ENCODE measurements at places on chromosomes 6 and 20.

DNA sequence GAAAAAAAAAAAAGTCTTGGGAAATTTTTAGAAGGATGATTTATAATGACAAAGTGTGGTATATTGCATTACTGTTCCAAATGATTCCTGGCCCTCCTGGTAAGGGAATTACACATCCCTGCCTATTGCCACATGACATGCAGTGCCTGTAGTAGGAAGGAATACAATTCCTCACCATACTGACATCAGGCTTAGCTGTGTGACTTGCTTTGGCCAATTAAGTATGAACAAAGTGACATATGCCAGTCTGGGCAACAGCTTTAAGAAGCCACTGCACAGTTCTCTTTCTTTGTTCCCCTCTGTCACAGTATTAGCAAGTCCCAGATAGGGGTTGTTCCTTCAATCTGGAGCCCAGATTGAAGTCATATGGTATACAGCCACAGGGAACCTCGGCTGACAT is 100.5 kb downstream of the KIF13A start:
- no peak for DNase-seq

- DNase-seq: no peak
Measured at GRCh38 chr6:147577488-147577887, 69.0 kb downstream of the SAMD5 start.

GRCh38 chr6:11727998-11728961 is 50.3 kb downstream of the ADTRP start:
- DNase-seq: no peak

GRCh38 chr6:125919618-125920017 is 37.0 kb upstream of the HINT3 start:
- no peak for DNase-seq

GRCh38 chr6:131107151-131107550 is 28.1 kb upstream of the AKAP7 start:
- DNase-seq: no peak

- DNase-seq: no peak
Measured at GRCh38 chr6:166625356-166625755, 1.7 kb downstream of the RPS6KA2 start.

DNA sequence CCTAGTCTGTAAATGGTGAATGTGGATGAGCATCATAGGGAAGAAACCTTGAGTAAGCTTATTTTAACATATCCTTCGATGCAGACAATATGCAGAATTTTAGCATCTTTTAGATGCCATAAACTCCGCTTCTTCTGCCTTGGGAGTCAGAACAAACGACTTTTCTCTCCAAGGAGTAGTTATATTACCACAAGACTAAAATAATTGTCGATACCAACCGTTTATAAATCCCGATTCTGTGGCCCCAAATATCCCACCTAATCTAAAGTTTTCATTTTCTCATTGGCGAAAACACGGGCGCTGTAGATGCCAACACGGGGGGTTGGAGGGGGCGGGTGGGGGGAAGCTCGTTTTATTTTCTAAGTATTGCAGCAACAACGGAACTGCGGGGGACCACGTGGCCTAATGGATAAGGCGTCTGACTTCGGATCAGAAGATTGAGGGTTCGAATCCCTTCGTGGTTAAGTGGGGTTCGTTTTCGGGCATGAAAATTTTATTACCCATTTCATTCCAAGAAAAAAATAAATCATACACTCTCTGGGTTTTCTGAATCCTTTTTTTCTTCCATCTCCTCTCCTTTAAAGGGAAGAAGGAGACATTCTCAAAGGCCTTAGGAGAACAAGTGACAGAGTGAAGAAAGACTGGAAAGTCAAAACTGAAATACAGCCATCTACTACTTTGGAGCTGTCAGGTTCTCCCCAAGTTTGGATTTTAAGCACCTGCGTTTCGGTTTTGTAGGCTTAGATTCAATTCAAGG is 65.5 kb upstream of the BTN3A2 start:
- DNase-seq: no peak

GRCh38 chr6:37524970-37525318 is 25.3 kb upstream of the CCDC167 start:
- DNase-seq: no peak

- DNase-seq: no peak
Measured at GRCh38 chr20:17482536-17482935, 48.6 kb downstream of the BFSP1 start.

GRCh38 chr6:100228437-100228833 is 234.4 kb upstream of the MCHR2 start:
- DNase-seq: no peak

Measured in neural crest cell (in vitro differentiated cells).